Activated CD4-positive, alpha-beta T cell treated with anti-CD3 and anti-CD28 coated beads, Interleukin-2, amount 50 U/mL, for 48 hours (primary cell): ENCODE measurements at places on chromosomes 5 and 9.

GRCh38 chr9:2158766-2159430 lies 143.8 kb downstream of the SMARCA2 start:
- DNase-seq: no peak

DNA sequence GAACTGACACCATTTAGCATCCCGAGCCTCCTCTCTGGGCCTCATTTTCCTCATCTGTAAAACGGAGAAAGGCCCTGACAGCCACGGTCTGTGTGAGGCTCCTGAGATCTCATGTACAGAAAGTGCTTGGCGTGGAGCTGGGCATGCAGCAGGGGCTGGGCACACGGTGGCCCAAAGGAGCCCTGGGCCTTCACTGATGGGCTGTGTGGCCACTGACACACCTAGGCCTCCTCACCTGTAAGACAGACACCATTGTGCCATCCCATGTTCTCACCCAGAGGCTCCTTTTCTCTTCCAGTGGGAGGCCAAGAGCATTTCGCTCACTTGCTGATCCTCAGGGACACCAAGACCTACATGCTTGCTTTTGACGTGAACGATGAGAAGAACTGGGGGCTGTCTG lies 1.6 kb downstream of the ORM1 start:
- DNase-seq: no peak

DNA sequence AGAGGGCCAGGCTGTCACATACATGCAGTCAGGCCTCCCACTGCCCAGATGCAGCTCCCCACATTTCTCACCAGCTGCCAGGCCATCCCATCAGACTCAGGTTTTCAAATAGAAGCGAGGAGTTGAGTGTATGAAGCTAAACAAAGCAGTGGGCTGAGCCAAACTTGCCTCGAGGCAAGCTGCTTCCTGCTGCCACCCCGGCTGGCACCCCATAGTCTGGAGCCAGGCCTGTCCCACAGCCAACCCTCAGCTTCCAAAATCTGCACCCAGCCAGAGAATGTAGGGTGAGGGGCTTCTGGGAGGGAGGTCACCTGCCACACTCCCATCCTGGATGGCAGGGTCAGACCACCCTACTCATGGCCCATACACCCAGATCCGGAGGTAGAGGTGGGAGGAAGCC lies 22.3 kb upstream of the ALDH1B1 start:
- no peak for DNase-seq

DNA sequence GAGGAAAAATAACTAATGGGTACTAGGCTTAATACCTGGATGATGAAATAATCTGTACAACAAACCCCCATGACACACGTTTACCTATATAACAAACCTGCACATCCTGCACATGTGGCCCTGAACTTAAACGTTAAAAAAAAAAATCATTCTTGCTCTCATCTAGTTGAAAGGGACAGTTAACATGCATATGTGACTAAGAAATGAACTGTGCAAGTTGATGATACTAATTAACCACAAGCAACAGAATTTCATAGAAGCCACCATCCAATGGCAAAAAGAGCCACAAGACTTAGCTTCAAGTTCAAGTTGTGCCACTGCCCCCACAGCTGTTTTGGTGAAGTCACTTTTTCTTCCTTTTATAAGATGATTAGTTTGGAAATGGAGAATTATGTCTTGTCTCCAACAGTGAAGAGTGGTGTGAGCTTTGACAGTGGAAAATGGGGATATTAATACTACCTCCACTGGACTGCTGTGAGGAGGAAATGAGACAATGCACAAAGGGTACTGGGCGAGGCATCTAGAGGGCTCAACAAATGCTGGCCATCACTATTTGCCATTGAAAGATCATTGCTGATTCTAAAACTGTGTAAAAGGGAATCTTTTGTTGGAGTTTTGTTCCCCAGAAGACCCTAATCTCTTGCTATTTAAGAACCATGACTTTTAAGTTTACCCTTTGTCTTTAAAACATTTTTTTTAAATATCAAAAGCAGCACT lies 202.1 kb downstream of the EBF1 start:
- DNase-seq: no peak

- no peak for DNase-seq
These were observed 311.6 kb upstream of the NREP start for GRCh38 chr5:112068593-112068992.

DNA sequence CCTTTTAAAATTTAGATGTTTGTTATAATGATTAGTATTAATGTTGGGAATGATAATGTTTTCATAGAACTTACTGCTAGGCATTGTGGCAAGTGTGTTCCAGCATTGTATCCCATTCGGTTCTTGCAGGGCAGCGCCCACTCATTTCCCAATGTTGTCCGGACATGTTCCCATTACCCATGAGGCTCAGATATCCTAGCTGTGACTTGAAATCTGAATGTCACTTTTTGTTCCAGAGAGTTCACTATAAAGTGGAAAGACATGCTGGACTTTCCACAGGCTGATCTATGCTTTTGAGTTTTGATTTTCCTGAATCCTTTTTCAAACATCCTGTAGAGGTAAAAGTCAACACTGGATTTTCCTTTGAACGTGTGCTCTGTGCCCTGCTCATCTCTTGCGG lies 329.1 kb downstream of the MARCHF11 start:
- no peak for DNase-seq

- no peak for DNase-seq
These were observed 70.1 kb downstream of the KIAA1958 start for GRCh38 chr9:112556497-112557442.

GRCh38 chr9:4939118-4939561 lies 45.9 kb upstream of the JAK2 start:
- peak; percentile 18 for DNase-seq

GRCh38 chr9:27664121-27664779 lies 91.0 kb upstream of the C9orf72 start:
- DNase-seq: no peak

GRCh38 chr5:58204966-58205365 lies 254.9 kb downstream of the PLK2 start:
- no peak for DNase-seq

- no peak for DNase-seq
These were observed 31.9 kb downstream of the IRF1 start for GRCh38 chr5:132458651-132459030.

DNA sequence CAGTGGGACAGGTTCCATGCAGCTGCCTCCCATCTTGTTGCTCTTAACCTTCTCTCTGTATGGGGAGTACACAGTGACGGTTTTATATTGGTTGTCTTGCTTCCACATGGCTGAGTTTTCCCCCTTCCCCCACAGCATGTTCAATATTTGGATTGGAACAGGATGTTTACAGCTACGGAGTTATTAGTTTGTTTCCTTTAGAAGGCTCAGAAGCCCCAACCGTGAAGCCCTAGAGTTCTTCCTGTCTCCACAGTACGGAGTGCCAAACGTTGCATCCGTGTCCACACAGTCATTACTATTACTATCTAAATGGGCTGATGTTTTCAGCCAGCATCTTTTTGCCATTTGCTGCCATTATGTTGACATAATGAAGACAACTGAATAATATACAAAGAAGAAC lies 277.5 kb downstream of the MARCHF11 start:
- DNase-seq: no peak

- no peak for DNase-seq
These were observed 84.9 kb downstream of the RALGPS1 start for GRCh38 chr9:126999315-127000068.

GRCh38 chr5:142939006-142939405 lies 168.8 kb downstream of the ARHGAP26 start:
- DNase-seq: no peak

DNA sequence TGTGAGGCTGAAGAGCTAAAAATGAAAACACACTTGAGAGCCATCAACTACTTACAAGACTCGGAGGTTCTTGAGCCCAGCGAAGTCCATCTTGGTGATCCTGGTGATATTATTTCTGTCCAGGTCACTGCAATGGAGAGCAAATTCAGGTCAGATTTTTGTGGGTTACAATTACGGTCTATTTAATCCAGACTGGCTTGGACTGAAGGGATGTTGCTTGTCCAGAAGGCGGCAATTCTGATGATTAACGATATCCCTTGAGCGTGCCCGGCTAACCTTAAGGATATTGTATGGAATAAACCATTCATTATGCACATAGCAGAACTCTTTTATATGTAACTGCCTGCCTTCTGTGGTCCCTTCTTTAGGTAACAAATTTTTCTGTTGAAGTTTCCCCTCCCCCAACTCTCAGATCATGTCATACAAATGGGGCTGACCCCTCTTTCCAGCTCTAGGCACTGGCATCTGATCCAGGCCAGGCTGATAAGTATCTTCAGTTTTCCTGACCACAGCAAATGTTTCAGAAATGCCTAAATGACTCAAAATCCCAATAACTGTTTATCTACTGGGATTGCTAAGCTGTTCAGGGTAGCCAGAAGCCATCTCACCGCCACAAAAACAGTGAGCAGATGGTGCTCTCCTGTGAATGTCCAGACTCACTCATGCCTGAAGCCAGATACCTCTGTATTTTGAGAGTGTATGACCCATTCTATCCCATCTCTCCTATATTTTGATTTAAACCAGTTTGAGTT lies 49.4 kb downstream of the SLIT3 start:
- no peak for DNase-seq
